Naive thymus-derived CD8-positive, alpha-beta T cell (primary cell): ENCODE measurements at places on chromosomes 5 and 9. TPM values are rescaled to one million over a fixed set of nuclear protein-coding genes. Genes with fewer than 3 reads are reported as not detected.

The INSL6 gene
- total RNA-seq: not detected

The CCL27 gene
- total RNA-seq: not detected

The NEUROG1 gene
- total RNA-seq: not detected

- H3K27me3 ChIP-seq: no peaks in the 10 kb centered on the region
- H3K27ac ChIP-seq: no peak overlapping the region
Measured at GRCh38 chr5:66779528-66779927, 183.3 kb downstream of the MAST4 start.

DNA sequence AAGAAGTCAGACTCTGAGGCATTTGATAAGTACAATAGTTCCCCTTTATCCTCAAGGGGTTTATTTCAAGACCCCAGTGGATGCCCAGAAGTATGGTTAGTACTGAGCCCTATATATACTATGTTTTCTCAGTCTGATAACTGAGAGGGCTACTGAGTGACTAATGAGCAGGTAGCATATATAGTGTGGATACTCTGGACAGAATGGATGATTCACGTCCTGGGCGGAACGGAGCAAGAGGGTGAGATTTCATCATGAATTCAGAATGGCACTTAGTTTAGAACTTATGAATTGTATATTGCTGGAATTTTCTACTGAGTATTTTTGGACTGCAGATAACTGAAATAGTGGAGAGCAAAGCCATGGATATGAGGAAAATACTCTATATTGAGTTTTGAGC lies 457.6 kb downstream of the PLK2 start:
- H3K4me1 ChIP-seq: no peaks in the 10 kb centered on the region
- H3K27me3 ChIP-seq: no peaks in the 10 kb centered on the region
- H3K27ac ChIP-seq: no peak overlapping the region
- H3K36me3 ChIP-seq: no peaks in the 10 kb centered on the region
- no peak overlapping the region for H3K4me3 ChIP-seq

- H3K27ac ChIP-seq: no peak overlapping the region
- peaks cover 9% of the 10 kb centered on the region for H3K4me1 ChIP-seq
- H3K27me3 ChIP-seq: no peaks in the 10 kb centered on the region
Measured at GRCh38 chr9:105269593-105269992, 25.1 kb downstream of the SLC44A1 start.

DNA sequence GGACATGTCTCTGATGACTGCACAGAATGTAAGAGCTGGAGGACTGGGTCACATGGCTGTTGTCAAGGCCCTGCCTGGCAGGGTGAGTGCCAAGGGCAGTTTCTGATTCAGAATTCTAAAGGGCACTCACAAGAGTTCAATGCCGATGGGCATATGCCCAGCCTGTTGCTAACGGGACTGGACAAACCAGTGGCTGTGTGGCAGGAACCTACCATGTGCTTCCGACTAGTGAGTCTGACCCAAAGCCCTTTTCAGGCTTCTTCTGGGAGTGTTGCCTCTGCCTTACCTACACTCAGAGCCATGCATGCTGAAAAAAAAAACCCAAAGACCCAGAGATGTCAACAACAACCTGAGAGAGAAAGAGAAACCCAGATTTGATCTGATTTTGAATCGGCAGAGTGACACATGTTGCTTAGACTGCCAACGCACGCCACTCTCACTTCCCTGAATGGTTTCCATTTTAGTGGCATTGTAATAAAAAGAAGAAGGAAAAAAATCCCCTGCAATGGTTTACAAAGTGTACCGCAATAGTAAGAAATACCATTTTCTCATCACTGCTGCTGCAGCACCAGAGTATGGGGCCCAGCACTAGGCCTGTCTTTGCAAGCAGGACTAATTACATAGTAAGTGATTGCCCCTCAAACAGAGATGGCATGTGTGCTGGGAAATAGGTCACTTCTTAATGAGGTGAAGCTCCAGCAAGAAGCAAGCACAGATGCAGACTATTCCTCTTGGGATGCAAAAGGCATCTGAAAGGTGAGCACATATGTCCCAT lies 194.3 kb downstream of the PALM2AKAP2 start:
- H3K27ac ChIP-seq: no peak overlapping the region
- no peaks in the 10 kb centered on the region for H3K36me3 ChIP-seq
- DNase-seq: no peak
- no peak overlapping the region for H3K4me3 ChIP-seq
- H3K27me3 ChIP-seq: no peaks in the 10 kb centered on the region

- no peak overlapping the region for H3K4me3 ChIP-seq
- no peak for DNase-seq
- no peak overlapping the region for H3K27ac ChIP-seq
- no peaks in the 10 kb centered on the region for H3K27me3 ChIP-seq
- no peaks in the 10 kb centered on the region for H3K4me1 ChIP-seq
Measured at GRCh38 chr5:124783285-124783684, 36.8 kb upstream of the ZNF608 start.

DNA sequence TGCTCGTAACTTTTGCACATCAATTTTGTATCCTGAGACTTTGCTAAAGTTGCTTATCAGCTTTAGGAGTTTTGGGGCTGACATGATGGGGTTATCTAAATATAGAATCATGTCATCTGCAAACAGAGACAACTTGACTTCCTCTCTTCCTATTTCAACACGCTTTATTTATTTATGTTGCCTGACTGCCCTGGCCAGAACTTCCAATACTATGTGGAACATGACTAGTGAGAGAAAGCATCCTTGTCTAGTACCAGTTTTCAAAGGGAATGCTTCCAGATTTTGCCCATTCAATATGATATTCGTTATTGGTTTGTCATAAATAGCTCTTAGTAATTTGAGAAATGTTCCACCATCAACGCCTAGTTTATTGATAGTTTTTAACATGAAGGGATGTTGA lies 65.4 kb upstream of the CDH12 start:
- H3K4me1 ChIP-seq: no peaks in the 10 kb centered on the region
- no peak overlapping the region for H3K4me3 ChIP-seq
- H3K27ac ChIP-seq: no peak overlapping the region
- H3K27me3 ChIP-seq: no peaks in the 10 kb centered on the region

DNA sequence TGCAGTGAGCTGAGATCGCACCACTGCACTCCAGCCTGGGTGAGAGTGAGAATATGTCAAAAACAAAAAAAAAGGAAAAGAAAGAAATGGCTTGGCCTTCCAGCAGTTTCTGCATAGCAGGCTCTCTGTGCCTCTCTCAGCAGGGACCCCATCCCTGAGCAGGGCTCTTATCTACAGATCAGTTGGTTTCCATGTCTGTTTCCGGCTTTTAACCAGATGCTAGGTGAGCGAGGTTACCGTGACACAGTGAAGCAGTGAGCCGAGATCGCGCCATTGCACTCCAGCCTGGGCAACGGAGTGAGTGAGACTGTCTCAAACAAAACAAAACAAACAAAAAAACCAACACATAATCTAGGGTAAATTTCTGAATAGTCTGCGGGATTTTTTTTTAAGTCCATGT lies 51.4 kb downstream of the COL5A1 start:
- H3K36me3 ChIP-seq: no peaks in the 10 kb centered on the region
- H3K4me3 ChIP-seq: no peak overlapping the region
- no peak for DNase-seq

- peaks cover 10% of the 10 kb centered on the region for H3K4me1 ChIP-seq
- DNase-seq: no peak
- H3K27me3 ChIP-seq: no peaks in the 10 kb centered on the region
- no peak overlapping the region for H3K27ac ChIP-seq
- no peak overlapping the region for H3K4me3 ChIP-seq
Measured at GRCh38 chr9:127541865-127542264, 70.2 kb upstream of the STXBP1 start.

DNA sequence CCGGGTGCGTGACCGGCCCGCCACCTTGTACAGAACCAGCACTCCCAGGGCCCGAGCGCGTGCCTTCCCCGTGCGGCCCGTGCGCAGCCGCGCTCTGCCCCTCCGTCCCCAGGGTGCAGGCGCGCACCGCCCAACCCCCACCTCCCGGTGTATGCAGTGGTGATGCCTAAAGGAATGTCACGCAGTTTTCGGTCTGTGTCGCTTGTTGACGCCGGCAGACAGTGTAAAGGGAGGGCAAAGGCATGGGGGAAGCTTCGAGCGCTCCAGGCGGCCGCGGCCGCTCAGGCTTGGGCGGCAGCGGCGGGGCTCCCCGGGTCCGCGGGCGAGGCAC lies 1.3 kb downstream of the LRRC26 start:
- DNase-seq: no peak
- peaks cover 8% of the 10 kb centered on the region for H3K4me1 ChIP-seq
- peak overlapping the region; percentile 18 for H3K4me3 ChIP-seq
- H3K27me3 ChIP-seq: peaks cover 49% of the 10 kb centered on the region
- no peak overlapping the region for H3K27ac ChIP-seq
- peaks cover 2% of the 10 kb centered on the region for H3K36me3 ChIP-seq

DNA sequence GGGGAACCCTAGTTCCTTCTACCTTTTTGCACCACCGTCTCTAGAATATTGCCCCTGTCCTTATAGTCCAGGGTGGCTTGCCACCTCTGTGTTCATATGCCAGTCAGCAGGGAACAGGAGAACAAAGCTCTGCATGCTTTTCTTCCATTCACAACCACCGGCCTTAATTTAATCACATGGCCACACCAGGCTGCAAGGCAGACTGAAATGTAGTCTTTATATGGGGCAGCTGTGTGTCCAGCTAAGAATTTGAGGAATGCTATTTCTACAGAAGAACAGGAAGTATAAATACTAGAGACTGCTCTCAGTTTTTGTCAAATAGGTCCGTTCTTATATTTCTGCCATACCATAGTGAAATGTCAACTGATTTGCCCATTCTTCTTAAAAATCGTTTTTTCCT lies 5.8 kb downstream of the C5orf22 start:
- peaks cover 22% of the 10 kb centered on the region for H3K36me3 ChIP-seq
- no peak overlapping the region for H3K4me3 ChIP-seq
- H3K27ac ChIP-seq: no peak overlapping the region

DNA sequence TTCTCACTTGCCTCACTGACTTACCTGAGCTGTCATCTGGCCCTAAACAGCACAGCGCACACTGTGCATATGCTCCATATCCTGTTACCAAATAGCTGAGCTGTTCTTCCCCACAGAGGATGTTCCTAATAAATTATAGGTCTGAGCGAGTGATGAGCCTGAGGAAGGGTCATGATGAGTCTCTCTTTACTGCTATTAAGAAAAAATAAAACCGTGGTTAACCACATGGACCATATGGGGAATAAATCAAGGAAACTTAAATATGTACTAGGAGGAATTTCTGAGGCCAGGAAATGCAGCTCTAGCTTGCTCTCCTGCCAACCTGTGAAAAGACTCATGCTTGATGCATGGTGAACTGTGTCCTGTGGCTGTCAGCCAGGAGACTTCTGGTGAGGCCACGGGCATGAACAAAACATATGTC lies 424.8 kb upstream of the DMAC1 start:
- H3K27me3 ChIP-seq: no peaks in the 10 kb centered on the region
- no peaks in the 10 kb centered on the region for H3K36me3 ChIP-seq
- H3K4me1 ChIP-seq: no peaks in the 10 kb centered on the region
- no peak for DNase-seq
- H3K4me3 ChIP-seq: no peak overlapping the region
- H3K27ac ChIP-seq: no peak overlapping the region
